ENCODE measurements at places on chromosomes 13 and 19.

GRCh38 chr19:14561847-14562351 lies 10.0 kb downstream of the NDUFB7 start:
- DNase-seq = no peak

DNA sequence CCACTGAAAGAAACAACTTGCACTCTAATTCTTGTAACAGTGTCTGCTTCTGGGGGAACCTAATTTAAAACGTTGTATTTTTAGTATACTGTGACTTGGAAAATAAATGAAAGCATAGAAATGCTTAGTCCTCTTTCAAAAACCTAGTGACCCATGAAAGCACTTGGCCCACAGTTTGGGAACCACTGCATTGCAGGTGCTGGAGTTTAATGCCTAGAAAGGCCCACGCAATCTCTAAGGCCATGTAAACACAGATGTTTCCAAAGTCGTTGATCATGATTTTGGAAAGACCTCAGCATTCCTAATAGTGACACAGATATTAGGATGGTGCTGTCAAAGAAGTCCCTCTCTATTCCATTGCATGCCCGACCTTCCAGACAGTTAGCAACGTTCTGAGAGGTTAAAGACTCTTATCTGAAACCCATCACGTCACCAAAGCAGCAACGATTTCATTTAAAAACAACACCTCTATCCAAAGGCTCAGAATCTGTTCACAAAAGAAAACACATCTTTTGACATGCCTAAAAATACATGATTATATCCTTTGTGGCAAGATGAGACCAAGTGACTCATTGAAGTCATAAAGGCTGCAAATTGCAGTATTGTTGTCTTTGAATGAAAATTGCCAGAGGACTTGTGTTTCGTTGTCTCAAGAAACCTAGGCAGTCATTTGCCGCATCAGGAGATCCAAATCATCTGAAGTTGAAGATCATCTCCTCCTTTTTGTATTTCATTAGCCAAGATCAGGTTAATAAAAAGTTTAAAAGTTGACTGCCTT lies 328.0 kb upstream of the ZNF507 start:
- DNase-seq = no peak

DNA sequence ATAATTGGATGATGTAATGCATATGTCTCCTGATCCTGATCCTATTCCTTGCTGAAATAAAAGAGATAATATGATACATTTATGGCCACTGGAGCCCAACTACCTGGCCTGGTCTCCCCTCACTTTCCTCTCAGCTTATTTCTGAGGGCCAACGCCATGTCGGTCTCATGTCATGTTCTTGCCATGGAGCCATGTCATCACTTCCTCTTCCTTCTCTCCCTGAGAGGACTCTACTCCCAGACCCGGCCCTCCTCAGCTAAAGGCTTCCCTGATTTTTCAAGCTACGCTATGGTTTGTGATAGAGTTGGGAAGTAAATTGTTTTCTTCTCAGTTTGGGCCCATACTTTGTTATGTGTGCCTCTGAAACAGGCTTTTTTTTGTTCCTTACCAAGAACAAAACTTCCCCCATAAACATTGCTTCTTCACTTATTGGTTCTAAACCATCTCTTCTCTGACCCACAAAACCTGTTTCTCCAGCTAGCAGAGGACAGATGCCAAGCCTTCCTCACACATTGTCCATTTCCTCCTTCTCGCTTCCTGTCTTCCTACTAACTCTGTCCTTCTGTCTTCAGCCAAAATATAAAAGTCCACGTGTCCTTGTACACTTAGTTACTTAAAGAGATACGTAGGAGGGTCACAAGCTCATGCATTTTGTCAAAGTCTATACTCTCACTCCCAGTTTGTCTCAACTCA lies 319.9 kb upstream of the DACH1 start:
- no peak for DNase-seq

GRCh38 chr19:42295831-42296525 lies 6.0 kb upstream of the PRR19 start:
- DNase-seq = peak; percentile 64

GRCh38 chr19:34135054-34135800 lies 37.1 kb upstream of the LSM14A start:
- no peak for DNase-seq

Measured in NCI-H748 treated with DMSO at 0.1 percent for 48 hours (cell line).